Activated CD4-positive, alpha-beta T cell treated with anti-CD3 and anti-CD28 coated beads, Interleukin-2, amount 50 U/mL, for 1 hour (primary cell): ENCODE measurements at places on chromosomes 6 and 20.

GRCh38 chr20:60956194-60956593, 295.9 kb upstream of the CDH4 start:
- no peak for DNase-seq

- no peak for DNase-seq
Observed at GRCh38 chr6:21143645-21144044, 449.9 kb upstream of the SOX4 start.

DNA sequence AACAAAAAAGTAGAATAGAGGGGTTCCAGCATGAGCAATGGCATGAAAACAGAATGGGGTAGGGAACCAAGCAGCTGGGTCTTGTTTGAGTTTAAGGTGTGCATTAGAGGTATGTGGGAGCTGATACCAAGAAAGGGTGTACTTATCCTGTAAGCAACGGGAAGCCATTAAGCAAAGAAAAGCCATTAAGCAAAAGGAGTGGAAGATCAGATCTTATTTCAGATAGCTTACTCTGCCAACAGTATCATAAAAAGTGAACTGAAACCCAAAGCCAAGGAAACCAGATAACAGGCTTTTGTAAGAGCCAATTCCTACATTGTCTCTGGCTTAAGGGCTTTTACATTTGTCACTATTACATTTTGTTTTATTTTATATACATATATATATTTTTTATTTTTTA, 21.3 kb upstream of the BEND6 start:
- DNase-seq: no peak

- no peak for DNase-seq
Observed at GRCh38 chr6:159981403-159982245, 12.7 kb downstream of the IGF2R start.

DNA sequence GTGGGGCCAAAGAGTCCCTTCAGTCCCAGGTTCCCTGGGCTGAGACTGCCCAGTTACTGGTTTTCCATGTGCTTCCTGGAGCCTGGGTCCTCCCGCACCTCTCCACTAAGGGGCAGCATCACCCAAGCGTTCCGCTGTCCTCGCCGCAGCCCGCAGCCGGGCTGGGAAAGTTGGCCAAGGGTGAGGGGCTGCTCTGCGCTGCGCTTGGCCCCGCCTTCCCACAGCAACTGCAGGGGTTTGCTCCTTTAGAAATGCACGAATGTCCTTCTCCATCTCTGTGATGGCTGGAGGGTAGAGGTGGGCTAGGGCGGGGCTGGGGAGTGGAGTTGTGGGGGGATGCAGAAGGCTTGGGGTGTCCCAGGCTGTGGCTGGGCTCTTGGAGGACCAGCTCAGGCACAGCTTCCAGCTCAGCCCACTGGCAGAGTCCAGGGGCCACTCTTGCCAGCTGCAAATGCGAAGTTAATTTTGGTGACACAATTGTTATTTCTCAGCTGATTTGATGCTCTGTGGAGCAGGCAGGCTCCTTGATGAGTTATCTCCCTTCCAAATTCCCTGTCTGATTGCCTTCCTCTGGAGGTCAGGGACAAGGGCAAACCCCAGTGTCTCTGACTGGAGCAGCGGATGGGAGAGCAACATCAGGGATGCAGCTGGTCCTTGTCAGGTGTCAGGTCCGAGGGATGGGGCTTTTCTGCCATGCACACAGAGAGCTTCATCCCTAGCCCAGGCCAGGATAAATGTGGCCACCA, 63.2 kb downstream of the NOL4L start:
- peak; percentile 69 for DNase-seq

- no peak for DNase-seq
Observed at GRCh38 chr20:23065266-23066201, 16.1 kb upstream of the THBD start.

DNA sequence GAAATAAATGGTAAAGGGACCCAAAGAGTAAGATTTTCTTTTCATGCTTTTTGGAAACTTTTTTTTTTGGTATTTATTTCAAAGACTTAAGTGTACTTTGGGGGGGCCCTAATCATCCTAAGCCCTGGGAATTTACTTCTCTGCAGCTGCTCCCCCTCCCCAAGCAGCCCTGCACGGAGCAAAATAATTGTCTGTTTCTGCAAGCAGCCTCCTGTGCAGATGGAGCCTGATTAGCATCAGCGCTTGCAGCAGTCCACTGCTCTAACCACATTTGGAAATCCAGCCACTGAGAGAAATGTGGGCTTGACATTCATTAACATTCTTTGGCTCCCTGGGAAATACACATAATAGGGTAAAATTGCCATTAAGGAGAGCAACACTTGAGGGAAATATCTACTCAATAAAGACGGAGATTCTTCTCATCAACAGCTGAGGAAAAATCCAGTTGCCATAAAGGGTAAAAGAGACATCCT, 309.2 kb upstream of the MAP3K7 start:
- no peak for DNase-seq

- peak; percentile 15 for DNase-seq
Observed at GRCh38 chr6:107458672-107459282, 587 bp downstream of the PDSS2 start.

DNA sequence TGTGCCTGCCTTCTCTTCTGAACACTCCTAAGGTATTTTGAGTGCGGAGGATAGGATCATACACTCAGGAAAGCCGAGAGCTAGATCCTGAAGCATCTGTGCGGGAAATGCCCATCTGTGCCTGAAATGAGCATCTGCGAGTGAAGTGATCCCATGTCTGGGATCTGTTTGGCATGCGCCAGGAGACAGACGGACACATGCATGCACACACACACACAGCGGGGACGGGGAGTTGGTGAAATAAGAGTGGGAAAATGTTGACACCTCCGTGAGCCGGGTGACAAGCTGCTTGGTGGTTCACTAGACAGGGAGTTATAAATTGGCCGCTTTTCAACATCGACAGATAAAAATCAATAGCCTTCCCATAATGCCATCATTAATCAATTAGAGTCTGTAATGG, 13.8 kb downstream of the SYNJ2 start:
- DNase-seq: no peak

DNA sequence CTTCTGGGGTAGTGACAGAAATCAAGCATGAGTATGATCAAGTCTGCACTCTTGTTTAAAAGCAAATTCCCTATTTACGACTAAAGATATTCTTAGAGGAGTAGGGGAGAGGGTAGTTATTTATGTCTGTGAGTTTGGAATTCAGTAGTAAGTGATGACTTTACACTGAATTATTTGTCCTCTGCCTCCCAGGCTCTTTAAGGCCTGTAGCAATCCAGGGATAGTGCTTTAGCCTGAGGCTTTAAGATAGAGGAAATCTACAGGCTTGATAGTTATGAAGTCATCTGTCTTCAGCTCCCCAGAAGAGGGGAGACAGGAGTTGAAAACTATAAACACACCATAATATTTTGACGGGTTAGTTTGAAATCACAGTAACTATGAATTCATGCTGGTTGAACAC, 664.5 kb downstream of the EPM2A start:
- no peak for DNase-seq

GRCh38 chr6:111872401-111873177, 663 bp downstream of the FYN start:
- DNase-seq: peak; percentile 69

DNA sequence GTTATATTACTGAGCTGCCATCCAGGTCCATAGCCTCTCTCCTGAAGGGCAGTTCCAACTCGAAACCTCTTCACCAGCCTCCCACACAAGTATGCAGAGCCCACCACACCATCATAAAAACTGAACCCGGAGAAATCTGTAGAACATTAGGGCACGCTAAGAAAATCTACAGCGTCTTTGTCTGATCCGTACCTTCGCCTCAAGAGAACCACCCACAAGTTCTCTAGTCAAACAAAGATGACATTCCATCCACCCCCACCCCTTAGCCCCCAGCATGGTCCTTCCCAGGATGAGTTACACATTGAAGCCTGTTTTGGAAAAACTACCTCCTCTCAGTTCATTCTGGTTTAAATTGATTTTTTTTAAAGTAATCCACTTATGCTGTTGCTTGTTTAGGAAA, 219.7 kb downstream of the ZMYND8 start:
- DNase-seq: no peak

- no peak for DNase-seq
Observed at GRCh38 chr6:163381118-163381756, 33.3 kb upstream of the QKI start.

DNA sequence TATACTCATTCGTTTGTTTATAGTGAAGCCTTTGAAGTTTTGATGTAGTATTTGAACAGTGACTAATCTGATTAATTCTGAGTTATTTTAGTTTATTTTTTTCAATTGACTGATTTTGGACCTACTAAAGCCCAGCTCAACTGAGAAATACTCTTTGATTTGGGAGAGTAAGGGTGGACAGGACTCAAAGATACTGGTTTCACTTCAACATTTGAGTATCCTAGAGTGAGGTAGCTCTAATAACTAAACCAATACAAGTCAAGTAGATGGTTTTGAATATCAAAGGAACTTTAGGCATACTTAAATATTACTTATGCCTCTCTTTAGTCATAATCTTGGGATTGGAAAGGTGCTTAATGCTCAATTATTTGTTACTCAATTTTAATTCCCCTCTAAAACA, 65.6 kb downstream of the ZNF292 start:
- no peak for DNase-seq

DNA sequence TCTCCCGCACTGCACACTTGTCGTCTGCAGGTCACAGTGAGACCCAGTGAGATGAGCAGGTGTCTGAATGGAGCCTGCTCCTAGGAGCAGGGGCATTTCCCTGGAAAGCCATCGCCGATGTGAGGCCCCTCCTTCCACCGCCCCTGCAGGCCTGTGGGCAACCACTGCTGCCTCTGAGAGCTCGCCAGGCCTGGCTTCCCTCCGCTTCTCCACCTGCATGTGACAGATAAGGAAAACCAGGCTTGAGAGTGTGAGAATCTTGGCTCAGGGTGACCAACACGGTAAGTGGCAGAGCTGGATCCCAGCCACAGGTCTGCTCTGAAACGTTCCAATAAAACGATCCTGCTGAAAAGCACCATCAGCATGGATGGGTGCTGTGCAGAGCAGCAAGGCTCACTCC, 332.8 kb downstream of the CDH4 start:
- no peak for DNase-seq

DNA sequence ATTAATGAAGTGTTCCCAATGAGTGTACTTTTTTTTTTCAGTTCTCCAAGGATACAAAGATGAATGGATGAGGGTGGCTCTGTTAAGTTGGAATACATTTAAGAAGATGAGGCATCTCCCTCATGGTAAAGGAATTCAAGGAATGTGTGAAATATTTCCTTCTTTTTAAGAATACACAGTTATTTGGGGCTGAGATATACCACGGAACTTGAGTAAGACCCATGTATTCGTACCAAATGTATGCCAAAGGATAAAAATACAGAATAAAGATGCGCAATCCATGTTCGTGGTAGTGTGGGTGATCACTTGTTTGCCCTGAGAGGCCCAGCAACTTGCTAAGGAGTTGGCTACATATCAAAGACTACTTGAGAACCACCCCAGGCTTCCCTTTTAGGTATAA, 164.2 kb upstream of the TCF21 start:
- DNase-seq: no peak

DNA sequence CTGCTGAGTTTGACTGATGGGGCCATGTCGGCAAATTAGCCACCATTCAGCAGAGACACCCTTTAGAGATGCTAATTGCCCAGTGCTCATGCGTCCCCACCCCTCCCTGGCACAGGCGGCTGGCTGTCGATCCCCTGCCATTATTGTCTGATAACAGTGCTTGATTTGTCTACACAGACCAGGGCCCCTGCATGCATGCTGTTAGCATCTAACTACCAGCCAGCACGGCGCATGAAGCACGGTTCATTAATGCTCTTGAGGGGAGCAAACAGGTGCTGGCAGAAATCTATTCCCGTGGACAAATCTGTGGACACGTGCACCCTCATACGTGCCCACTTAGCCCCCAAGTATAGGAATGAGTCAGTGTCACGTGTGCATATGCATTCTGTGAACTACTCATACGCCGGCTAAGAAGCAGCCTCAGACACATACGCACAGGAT, 32.2 kb downstream of the KCNB1 start:
- no peak for DNase-seq

GRCh38 chr20:7459083-7459482, 481.2 kb downstream of the HAO1 start:
- DNase-seq: no peak

DNA sequence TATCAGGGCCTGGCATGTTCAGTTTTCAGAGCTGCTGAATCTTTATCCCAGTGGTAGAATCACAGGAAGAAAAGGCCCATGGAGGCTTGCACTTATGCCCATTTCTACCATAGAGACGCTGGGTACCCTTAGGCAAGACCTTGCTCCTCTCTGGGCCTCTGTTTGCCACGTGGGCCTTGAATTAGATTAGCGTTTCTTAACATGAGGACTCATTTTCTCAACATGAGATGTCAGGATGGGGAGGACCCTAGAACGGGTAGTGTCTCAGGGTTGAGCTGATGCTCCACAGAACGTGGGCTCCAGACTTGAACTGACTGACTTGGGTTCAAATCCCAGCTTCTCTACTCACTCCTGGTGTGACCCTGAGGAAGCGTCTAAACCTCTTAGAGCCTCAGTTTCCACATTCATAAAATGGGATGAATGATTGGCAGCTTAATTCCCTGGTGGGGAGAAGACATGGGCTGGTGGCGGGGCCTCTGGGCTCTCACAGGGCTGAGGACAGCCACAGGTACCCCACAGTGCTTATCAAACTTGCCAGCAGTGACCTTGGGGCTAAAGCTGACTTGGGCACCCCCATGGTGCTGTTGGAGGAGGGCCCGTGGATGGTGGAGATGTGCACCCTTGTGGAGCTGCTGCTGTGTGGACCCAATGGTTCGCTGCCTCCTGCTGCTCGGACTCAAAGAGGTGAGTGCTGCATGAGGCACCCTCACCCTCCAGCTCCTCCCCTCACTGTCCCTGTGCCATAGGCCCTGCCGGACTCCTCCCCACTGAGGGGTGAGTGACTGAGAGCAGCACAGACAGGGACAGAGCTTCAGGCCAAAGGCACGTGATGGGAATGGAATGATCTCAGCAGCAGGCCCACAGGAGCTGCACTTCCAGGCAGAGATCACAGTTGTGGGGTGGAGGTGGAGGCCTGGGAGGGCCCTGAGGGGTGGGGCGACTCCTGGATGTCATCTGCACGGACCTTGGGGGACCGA, 28.2 kb downstream of the SUN5 start:
- DNase-seq: no peak

- DNase-seq: no peak
Observed at GRCh38 chr6:38113825-38114576, 294.5 kb downstream of the ZFAND3 start.

DNA sequence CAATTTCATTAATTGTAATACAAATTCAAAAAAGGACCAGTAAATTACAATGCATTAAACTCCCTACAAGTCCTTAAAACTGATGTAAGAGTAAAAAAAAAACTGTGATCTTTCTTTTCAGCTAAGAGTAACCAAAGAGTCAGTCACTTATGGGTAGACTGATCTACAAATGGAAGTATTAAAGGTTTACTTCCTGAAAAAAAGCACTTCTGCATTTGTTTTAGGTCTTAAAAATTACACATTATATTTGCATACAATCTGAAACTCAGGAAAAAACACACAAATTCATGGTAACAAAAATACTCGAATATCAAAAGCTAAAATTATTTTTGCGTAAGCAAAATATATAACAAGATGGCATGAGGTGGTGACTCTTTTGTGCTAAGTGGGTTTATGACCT, 23.5 kb downstream of the USP49 start:
- no peak for DNase-seq
